ENCODE measurements at places on chromosomes 11 and 22.

- H3K36me3 ChIP-seq: peaks cover 26% of the 10 kb centered on the region
- peaks cover 10% of the 10 kb centered on the region for H3K27me3 ChIP-seq
- no peaks in the 10 kb centered on the region for H3K4me1 ChIP-seq
- no peak overlapping the region for H3K27ac ChIP-seq
- DNase-seq: no peak
Observed at GRCh38 chr22:32696089-32696488, 105.4 kb upstream of the TIMP3 start.

- H3K36me3 ChIP-seq: no peaks in the 10 kb centered on the region
- DNase-seq: no peak
- no peak overlapping the region for H3K27ac ChIP-seq
- H3K4me1 ChIP-seq: peaks cover 41% of the 10 kb centered on the region
- no peaks in the 10 kb centered on the region for H3K27me3 ChIP-seq
Observed at GRCh38 chr11:20367313-20367948, 3.9 kb downstream of the HTATIP2 start.

GRCh38 chr11:130133716-130134115, 25.9 kb upstream of the ST14 start:
- H3K27me3 ChIP-seq: no peaks in the 10 kb centered on the region
- no peak for DNase-seq
- H3K27ac ChIP-seq: no peak overlapping the region
- H3K4me1 ChIP-seq: peaks cover 22% of the 10 kb centered on the region
- peak overlapping the region; percentile 82 for H3K4me3 ChIP-seq

GRCh38 chr22:44422746-44423380, 75.2 kb downstream of the RTL6 start:
- H3K27ac ChIP-seq: no peak overlapping the region
- H3K4me3 ChIP-seq: no peak overlapping the region
- H3K4me1 ChIP-seq: no peaks in the 10 kb centered on the region
- peaks cover 8% of the 10 kb centered on the region for H3K36me3 ChIP-seq
- peaks cover 39% of the 10 kb centered on the region for H3K27me3 ChIP-seq

GRCh38 chr11:85945788-85946187, 90.6 kb downstream of the CCDC83 start:
- H3K27me3 ChIP-seq: no peaks in the 10 kb centered on the region
- no peak overlapping the region for H3K4me3 ChIP-seq
- DNase-seq: no peak
- H3K4me1 ChIP-seq: peaks cover 5% of the 10 kb centered on the region
- H3K36me3 ChIP-seq: peaks cover 8% of the 10 kb centered on the region

DNA sequence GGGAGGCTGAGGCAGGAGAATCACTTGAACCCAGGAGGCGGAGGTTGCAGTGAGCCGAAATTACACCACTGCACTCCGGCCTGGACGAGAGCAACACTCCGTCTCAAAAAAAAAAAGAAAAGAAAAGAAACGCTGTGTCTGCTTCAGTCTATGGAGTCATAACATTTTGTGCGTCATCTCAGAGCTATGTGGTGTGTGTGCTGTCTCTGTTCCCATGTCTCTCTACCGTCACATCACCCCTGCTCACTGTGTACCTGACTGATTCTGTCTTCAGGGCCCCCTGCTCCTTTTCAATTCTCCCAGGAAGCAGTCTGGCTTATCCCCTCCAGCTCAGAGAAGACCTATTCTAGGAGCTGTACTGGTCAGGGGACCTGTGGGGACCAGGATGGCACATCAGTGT, 7.0 kb downstream of the BACE1-AS start:
- no peak for DNase-seq
- H3K27me3 ChIP-seq: no peaks in the 10 kb centered on the region
- H3K4me1 ChIP-seq: no peaks in the 10 kb centered on the region
- H3K27ac ChIP-seq: no peak overlapping the region

- peak overlapping the region; percentile 24 for H3K4me3 ChIP-seq
- no peak overlapping the region for H3K27ac ChIP-seq
- DNase-seq: no peak
- peaks cover 50% of the 10 kb centered on the region for H3K27me3 ChIP-seq
- H3K36me3 ChIP-seq: no peaks in the 10 kb centered on the region
- H3K4me1 ChIP-seq: peaks cover 20% of the 10 kb centered on the region
Observed at GRCh38 chr22:35480627-35481550, 59.7 kb upstream of the RASD2 start.

GRCh38 chr11:79860336-79860735, 419.5 kb upstream of the TENM4 start:
- H3K36me3 ChIP-seq: no peaks in the 10 kb centered on the region
- H3K4me3 ChIP-seq: no peak overlapping the region
- no peak overlapping the region for H3K27ac ChIP-seq
